ENCODE measurements at places on chromosomes 12 and 14.

DNA sequence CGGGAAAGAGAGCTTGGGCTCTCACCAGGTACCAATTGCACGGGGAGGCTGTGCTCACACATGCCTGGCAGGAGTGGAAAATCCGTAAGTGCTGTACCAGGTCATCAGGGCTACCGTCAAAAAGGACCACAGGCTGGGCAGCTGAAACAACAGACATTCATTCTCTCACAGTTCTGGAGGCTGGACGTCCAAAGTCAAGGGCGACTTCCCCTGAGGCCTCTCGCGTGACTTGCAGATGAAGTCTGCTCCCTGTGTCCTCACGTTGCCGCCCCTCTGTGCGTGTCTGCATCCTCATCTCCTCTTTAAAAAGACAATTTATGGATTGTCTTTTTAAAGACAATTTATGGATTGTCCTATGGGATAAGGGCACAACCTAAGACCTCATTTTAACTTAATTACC lies 73.8 kb upstream of the FZD10 start:
- DNase-seq: no peak

DNA sequence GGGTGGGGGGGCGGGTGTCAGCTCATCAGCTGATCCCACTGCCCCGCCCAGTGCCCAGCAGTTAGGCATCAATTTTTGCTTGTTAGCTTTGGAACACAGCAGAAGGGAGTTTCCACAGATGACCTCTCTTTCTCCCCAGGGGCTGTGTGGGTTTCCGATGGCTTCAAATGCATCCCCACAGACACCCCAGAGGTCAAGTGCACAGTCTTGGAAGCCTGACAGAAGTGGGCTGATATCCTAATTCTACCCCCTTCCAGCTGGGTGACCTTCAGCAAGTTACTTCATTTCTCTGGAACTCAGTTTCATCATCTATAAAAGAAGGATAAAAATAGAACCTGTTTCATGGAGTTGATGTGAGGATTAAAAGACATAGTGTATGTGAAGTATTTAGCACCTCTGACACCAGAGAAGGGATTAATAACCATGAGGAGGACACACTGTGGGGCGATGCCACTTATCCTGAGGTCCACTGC lies 22.0 kb downstream of the TTC9 start:
- DNase-seq: no peak

DNA sequence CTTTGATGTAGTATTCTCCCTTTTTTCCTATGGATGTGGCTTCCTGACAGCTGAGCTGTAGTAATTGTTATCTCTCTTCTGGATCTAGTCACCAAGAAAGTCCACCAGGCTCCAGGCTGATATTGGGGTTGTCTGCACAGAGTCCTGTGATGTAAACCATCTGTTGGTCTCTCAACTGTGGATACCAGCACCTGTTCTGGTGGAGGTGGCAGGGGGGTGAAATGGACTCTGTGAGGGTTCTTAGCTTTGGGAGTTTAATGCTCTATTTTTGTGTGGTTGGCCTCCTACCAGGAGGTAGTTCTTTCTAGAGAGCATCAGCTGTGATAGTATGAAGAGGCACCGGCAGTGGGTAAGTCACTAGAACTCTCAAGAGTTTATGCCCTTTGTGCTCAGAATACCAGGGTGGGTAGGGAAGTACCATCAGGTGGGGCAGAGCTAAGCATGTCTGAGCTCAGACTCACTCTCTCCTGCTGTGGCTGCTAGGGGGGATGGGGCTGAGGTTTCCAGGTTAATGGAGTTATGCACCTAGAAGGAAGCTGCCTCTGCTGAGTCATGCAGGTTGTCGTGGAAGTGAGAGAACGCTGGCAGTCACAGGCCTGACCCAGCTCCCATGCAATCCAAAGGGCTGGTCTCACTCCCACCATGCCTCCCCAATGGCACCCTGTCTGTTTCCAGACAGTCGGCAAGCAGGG lies 3.0 kb upstream of the TAS2R14 start:
- no peak for DNase-seq

DNA sequence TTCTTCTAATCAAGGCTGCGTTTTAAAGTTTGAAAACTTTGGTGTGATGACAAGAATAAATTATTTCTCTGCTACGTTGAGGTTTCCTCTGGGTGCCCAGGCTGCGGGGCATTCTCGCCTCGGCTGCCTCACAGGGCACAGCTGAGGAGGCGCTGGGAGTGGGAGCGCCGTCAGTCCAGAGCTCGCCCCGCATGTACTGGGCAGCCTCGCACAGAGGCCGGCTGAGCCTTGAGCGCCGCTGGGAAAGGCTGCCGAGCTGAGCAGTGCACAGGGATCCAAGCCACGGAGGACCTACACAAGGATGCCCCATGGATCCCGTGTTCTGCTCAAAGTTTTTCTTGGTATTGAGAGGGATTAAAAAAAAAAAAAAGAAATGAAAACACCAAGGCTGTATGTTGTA lies 11.6 kb downstream of the RFX4 start:
- DNase-seq: no peak

DNA sequence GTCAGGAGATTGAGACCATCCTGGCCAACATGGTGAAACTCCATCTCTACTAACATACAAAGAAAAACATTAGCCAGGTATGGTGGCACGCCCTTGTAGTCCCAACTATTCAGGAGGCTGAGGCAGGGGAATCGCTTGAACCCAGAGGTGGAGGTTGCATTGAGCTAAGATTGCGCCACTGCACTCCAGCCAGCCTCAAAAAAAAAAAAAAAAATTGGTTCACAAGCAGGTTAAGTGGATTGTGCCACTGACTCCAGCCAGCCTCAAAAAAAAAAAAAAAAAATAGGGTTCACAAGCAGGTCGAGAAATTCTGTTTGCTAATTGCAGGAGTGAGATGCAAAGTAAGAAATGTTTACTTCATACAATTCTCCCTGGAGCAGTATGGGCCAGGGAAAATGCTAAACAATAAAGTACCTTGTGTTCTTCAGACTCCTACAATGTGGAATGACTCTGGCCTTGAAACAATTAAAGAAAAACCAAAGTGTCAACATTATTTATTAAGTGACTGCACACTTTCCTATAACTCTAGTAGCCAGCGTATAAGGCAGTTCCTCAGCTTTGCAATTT lies 6.1 kb downstream of the EDDM3B start:
- DNase-seq: no peak

DNA sequence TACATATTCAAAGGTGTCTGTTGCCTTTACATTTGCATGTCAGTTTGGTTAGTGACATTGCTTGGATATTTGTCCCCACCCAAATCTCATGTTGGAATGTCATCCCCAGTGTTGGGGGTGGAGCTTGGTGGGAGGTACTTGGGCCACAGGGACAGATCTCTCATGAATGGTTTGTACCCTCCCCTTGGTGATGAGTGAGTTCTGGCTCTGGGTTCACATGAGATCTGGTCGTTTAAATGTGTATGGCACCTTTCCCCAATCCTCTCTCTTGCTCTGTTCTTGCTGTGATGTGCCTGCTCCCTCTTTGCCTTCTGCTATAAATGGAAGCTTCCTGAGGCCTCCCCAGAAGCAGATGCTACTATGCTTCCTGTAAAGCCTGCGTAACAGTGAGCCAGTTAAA lies 207.9 kb upstream of the DIO3 start:
- DNase-seq: no peak

GRCh38 chr14:56185992-56186391 lies 67.8 kb downstream of the PELI2 start:
- DNase-seq: no peak

- DNase-seq: no peak
Observed at GRCh38 chr14:46573498-46573897, 78.1 kb downstream of the RPL10L start.

GRCh38 chr12:57872362-57872761 lies 25.8 kb upstream of the CTDSP2 start:
- no peak for DNase-seq

DNA sequence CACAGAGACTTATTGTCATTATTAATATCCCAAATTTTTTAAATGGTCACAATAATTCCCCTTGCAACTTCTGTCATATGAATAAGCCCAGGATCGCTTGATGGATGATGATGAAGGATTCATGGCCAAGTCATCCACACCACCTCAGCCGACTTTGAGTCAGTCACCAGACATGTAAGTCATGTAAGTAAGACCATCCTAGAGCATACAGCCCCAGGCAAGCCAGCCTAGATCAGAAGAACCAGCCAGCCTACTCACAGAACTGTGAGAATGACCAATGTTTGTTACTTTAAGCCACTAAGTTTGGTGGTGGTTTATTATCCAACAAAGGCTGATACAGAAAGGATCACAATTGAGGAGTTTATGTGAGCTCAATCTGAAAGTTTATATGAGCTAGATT lies 341.8 kb downstream of the NRXN3 start:
- DNase-seq: no peak

GRCh38 chr12:76546889-76547288 lies 12.7 kb downstream of the OSBPL8 start:
- DNase-seq: no peak
